ENCODE measurements at places on chromosomes 12 and 14.

GRCh38 chr12:31835276-31835882, 106.6 kb upstream of the AMN1 start:
- DNase-seq = no peak

- no peak for DNase-seq
Measured at GRCh38 chr14:69917287-69917686, 38.1 kb downstream of the SMOC1 start.

DNA sequence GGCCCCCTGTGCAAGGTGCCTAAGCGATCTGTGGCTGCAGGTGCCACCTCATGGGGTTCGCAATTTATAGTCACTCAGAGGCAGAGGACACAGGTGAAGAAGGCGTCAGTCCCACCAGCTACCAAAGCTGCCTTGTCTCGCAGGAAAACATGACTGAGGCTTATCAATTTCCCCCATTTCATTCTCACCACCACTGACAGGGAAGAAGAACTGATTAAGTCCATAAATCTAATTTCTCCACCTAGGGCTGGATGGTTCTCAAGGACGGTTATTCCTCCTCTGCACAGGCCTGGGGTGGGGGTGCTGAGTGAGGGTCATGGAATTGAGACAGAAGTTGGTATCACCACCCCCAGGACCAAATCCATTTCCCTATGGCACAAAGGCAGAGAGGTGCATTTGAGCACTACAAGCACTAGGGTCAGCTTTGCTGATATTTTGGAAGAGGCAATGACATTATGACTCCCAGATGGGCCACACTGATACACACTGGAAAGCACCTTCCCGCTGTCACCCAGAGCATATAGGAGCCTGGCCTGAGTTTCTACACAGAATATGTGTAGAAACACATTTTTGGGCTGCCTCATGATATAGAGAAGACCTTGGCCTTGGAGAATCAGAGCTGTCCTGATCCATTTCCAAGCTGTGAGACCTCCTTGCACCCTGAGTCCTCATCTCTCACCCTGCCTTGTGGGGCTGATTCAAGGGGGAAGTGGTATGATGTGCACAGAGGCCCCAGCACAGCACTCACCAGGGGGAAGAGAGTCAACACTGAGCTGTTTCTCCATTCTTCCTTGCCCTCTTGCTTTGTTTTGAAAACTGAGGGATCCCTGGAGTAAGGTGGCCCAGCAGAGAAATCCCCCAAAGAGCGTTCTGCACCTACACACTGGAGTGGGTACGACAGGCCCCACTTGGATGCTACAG, 59.4 kb downstream of the PITPNM2 start:
- no peak for DNase-seq

- no peak for DNase-seq
Measured at GRCh38 chr14:99592933-99593753, 10.9 kb downstream of the CCDC85C start.

DNA sequence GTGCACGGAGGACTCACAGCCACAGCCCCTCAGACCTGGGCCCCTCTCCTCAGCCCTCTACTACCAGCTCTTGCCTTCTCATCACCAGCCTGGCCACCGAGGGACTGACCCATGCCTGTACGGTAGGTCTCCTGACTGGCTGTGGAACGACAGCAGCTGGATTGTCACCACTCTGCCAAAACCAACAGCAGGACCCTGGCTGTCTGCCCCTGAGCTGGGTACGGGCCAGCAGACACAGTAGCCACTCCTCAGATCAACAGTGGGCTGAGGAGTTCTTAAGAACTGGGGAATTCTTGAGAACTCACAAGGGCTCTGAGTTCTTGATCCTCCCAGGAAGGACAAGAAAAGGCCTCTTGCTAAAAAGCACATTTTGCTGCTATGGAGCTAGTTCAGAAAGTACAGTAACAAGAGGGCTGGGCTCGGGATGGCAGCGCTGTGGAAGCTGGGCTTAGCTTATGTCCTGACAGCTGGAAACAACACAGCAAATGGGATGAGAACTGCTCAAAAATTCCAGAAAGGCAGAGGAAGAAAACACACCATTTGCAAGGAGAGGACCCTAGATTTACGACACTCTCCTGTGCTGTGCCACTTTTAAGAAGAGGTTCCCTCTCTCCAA, 176.4 kb downstream of the ANO2 start:
- DNase-seq = no peak

DNA sequence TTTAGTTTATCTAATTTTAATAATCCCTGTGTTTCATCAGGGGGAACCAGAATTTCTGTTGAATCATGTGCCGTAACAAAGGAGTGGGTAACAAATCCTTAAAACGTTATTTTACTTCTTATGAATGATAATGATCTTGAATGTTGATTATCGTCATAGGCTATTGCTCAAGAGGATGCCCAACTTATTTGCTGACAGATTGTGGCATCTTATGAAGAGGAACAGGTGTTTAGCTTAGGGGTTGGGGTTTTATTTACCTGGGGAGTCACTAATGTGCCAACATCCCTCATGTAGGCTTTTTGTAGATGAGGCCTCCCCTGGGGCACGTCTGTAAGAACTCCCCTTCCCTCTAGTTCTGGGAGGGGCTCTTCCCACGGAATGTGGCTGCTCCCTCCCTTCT, 32.4 kb upstream of the TMX1 start:
- DNase-seq = no peak

- DNase-seq = no peak
Measured at GRCh38 chr14:63342371-63342770, 23.6 kb upstream of the GPHB5 start.

DNA sequence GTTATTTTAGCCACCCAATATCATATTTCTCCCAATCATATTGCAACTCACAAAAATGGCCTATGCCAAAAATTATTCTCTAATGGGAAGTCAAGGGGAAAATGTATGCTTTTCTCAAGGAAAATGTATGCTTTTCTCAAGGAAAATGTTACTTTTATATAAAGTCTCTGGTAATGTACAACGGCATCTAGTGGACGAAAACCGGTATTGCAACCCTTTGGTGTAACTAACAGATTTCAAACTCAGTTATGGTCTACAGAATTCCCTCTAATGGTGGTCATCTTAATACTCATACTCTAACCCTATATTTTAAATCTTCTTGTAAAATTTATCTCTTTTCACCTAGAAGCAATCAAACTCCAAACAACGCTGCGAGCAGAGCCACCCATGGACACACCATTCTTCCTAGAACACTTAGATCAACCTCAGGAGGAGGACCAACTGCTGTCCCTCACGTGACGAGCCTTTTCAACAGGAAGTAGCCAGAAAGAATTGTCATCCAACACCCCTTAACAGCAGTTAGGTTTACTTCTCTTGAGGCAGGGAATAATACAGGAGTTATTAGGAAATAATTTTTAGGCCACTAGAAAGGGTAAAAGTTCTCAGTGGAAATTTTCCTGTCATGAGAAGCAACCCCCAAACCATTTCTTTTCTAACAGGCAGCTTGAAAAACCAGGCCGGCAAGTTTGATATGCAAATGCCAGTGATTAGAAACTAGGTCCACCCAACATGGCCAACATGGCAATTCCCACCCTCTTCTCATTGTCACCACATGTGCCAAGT, 20.1 kb downstream of the APOBEC1 start:
- peak; percentile 20 for DNase-seq

- no peak for DNase-seq
Measured at GRCh38 chr12:132342251-132343227, 13.2 kb upstream of the GALNT9 start.

DNA sequence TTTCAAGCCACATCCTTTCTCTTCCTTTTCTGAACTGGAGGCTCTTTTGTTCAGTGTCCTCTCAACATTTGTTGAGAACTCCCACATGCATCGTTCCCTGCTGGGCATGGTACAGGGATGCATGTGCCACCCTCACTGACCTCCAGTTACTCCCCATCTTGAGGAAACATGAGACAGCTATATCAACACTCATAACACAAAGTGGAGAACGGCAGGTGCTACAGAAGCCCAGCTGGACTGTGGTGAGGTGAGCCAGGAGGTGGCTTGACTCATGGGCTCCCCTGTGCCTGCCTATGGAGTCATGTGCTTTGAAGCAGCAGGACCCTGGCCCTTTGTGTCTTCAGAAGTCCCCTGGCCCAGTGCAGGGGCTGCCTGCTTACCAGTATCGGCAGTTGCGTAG, 9.7 kb downstream of the MYH6 start:
- no peak for DNase-seq

DNA sequence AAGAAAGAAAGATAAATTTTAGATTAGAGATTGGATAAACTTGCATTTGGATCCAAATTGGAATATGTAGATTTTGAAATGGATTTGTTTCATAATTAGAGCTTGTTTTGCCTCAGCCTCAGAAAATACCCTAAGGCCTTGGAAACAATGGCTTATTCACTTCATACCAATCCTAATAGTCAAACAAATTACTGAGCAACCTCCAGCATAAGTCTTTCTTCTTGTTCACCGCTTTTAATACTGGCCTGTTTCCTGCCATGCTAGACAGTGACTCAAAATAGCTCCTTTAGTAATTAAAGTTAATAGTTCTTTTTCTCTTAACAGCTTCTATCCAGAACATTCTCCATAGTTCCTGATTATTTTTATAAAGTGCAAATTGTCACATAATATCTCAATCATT, 110.9 kb upstream of the DNM1L start:
- peak; percentile 94 for DNase-seq

- peak; percentile 16 for DNase-seq
Measured at GRCh38 chr14:44168566-44168965, 338.5 kb downstream of the FSCB start.

GRCh38 chr14:65281991-65282895, 130.3 kb upstream of the FUT8 start:
- peak; percentile 91 for DNase-seq

DNA sequence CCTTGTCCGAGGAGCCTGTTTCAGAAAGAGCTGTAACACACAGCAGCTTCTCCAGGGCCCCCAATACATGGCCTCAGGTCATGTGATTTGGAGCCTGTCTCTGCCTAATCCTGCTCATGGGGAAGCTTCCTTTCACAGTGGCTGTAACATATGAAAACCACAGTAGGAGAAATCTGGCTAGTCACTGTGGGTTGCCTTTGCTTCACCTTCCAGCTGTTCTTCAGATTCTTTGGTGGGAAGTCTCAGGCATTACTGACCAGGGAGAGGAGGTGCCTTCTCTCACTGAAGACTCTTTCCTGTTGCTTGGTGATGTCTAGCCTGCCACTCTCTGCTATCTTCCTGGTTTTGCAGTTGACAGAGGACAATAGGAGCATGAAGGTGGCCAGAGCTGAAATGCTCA, 350.6 kb downstream of the DPF3 start:
- peak; percentile 24 for DNase-seq

DNA sequence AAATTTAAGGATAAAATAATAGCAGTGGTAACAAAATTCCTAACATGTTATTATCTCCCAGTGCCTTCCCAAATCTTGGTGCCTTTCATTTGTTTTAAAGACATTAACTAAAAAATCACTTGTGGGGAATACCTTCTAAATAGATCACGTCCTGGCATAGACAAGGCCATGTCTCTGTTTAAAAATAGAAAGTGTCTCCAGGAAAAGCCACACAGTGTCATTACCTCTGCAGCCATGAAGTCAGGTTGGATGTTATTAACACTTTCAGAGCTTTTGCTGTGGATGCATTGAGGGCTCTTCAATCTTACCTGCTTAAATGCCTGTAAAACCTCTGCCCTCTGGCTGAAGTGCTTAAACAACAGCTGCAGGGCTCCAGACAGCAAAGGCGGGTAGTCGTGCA, 211.1 kb downstream of the ITPR2 start:
- DNase-seq = no peak

DNA sequence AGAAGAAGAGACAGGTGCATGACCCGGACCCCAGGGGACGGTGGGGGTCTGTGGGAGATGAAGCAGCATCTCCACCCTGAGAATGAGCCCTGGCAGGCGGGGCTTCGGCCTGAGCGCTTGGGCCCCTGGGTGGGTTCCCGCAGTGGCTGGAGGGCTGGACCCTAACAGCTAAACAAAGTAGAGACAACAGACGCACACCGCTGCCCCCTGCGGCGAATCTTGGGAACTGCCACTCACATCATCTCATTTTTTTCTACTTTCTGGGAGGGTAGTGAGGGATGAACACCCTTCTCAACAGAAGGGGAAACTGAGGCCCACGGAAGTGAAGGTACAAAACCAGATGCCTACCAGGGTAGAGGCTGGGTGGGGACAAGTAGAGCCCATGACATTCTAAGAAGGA, 104.7 kb downstream of the RFLNA start:
- no peak for DNase-seq

DNA sequence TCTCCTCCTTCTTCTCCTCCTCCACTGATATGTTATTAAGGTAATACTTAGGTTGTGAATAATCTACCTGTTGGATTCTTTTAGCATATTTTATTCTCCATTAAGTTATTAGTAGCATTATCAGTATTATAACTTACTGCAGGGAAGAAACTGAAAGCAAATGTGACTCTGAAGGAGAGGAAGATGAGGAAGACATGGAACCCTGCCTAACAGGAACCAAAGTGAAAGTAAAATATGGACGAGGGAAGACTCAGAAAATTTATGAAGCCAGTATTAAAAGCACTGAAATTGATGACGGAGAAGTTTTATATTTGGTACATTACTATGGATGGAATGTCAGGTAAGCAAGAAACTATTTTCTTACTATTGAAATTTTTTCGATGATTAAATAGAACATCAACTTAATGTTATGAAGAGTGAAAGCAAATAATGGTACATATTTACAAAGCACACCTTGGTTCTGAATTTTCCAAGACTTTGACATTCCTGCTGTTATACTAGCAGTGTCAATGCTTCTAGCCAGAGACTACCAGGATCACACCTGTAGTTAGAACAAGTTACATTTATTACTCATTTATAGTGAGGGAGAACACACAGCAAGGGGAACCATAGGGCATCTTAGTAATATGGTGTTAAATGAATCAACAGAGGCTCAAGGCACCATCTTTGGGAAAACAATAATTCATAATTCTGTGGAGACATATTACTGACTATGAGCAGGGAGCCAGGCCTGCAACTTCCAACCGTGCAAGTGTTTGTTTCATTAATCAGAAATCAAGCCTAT, 42.0 kb upstream of the TOMM20L start:
- DNase-seq = no peak

DNA sequence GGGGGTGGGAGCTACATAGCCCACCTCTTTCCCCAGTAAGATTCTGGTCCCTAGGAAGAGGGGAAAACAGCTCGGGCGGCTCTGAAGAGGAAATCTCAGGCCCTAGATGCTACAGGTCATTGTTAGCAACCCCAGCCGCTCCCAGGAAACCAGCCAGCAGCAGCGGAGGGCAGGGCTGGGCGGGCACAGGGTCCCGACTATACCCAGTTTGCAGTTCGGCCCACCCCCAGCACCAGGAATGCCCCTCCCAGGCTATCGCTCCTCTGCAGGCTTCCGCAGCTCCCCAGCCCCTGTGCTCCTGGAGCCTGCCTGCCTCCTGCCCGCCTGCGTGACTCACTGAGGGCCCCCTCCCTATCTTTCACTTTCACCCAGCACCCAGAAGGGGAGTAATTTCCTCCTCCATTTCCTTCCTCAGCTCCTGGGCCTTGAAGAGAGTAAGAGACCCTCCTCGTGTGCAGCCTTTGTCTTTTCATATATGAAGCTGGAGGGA, 27.2 kb upstream of the PNMA1 start:
- DNase-seq = peak; percentile 73

Measured in amniotic epithelial cell (primary cell).